Right hindlimb (tissue), 1 donor: ENCODE measurements at places on chromosomes 7 and 10.

DNA sequence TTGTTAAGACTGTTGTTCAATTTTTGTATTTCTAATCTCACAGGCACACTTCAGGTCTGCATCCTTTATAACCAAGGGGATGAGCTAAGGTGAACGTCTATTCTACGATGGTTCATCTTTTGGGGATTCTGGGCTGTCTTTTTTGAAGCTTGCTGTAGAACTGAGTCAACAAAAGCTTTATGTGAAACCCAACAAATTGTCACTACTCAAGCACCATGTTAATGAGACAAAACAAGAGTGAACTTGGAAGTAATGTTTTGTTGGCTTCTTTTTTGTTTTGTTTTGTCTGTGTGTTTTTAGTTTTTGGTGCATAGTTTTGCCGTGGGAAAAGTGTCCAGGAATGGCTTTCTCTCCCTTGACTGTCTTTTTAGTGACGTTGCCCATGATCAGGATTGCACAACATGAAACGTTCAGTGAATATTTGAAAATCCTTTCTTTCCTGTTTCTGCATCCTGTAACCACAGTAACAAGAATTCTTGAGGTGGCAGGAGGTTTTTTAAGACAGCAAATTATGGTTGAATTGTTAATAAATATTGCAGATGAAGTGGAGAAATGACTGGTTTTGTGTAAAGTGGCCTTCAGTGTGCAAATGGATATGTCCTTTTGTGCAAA lies 65.6 kb downstream of the WIPF3 start:
- no peak for DNase-seq

DNA sequence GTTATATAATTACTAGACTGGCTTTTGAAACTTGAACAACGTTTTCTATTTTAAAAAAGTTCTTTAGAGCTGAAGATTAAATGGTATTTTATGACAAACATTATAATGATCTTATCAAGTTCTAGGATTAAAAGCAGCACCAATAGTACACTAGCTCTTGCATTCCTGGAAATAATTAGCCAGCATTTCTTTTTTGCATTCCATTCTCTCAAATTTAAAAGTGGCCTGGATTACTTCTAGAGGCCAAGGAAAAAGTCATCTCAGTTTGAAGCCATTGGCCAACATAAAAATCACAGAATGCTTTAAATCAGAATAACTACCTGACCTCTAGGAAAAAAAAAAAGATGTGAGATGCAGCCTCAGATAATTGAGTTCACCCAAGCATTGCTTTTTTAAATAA lies 1326.4 kb upstream of the SORCS1 start:
- DNase-seq = no peak

DNA sequence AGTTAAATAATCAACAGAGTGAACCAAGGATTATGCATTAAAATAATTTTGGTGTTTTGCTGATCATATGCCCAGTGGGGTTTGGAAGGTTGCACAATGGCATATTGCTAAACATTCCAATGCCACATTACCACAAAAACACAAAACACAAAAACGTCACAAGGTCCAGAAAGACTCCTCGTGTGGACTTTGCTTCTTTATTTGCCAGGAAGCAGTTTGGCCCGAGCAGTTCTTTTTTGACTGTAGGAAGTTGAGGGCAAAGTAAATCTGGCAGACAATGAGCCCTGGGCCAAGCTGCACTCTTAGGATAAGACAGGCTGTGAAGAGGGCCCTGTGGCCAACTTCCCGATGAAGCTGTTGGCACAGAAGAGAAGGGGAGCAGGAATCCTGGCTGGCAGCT lies 39.2 kb upstream of the SLC35B4 start:
- DNase-seq = no peak

DNA sequence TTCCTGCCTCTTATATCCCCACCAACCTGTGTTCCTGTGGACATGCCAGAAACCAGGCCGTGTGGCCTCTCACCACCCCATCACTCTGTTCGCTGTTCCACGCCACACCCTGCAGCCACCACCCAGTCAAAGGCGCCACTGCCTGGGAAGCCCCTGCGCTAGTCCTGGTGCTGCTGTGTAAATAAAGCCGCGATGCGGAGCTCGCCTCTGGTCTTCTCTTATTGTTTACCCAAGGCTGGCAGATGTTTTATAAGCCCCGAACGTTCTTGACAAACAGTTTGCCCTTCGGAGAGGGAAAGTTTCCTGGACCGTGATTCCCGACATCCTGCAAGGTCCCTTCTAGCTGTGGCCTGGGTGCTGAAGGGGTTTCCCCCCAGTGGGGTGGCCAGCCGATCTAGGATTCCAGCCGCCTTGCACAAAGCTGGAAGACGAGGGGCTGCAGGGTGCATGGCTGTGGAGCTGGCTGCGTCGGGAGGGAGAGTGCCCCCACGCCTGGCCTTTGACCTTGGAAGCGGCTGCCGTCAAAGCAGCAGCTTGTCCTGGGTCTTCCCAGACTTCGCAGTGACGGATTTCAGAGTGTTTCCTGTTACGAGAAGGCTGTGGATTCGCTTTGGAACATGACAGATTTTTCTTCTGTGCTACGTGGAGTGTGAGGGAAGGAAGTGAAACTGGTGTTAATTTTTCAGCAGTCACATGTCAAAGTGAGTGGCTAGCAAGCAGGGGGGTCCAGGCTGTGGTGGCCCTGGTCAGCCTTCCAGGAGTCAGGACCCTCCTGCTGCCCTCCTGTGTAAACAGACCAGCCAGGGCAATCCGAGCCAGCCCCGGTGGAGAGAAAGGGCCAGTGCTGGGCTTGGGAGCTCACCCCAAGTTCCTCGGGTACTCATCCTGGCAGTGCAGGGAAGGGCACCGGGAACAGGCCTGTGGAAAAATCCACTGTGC lies 61.6 kb downstream of the LHPP start:
- no peak for DNase-seq

DNA sequence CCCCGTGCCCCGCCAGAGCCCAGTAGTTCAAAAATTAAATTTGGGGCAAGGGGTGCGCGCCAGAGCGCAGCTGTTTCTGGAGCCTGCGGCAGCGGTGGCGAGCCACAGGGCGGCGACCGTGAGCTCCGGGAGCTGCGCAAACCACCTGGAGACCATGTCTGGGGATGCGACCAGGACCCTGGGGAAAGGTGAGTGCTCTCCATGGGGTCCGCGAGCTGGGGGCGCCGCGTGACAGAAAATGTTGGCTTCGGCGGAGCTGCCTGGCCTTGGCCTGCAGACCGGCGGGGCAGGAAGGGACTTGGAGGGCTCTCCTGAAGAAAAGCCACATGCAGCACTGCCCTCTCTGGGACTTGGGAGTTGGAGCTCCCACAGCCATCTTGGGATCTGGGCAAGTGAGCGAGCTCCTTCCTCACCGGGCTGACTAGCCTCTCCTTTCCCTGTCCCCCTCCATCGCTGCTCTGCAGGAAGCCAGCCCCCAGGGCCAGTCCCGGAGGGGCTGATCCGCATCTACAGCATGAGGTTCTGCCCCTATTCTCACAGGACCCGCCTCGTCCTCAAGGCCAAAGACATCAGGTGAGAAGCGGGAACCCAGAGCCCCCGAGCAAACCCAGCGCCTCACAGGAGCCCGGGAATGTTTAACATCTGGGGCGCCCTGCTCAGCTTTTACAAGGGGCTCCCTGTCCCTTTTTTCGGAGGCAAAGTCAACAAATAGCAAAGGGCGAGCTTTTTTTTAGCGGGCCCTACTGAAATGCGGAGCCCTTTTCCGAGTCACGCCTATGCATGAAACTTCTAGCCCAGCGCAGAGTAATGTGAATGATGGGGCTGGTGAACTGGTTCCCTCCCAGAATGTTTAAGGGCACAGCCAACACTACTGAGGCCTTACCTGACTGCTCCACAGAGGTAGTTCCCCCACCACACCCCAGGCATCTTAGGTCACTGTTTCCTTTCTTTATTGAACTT lies 6.1 kb downstream of the GSTO2 start:
- peak; percentile 31 for DNase-seq

- peak; percentile 40 for DNase-seq
Observed at GRCh38 chr10:120051671-120052070, 159.1 kb downstream of the SEC23IP start.

DNA sequence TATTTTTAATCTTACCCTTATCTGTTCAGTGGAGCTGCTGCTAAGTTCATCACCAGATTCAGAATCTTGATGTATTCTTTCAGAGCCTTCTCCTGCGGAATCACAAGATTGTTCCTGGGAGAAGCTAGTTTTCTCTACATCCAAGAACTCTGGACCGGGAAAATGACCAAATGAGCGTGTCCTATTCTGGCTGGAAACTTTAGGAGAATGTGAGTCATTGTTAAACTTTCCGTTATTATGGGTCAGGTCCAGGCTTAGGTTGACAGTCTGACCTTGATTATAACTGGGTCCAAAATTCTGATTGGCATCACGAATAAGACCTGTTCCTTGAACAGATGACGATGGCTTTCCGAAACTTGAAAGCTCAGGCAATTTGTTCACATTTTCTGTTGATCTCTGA lies 20.5 kb downstream of the ARHGAP12 start:
- DNase-seq = no peak
